ENCODE measurements at places on chromosomes 11 and 22.

- DNase-seq = peak; percentile 54
Measured at GRCh38 chr11:9150501-9150900, 59.1 kb upstream of the SCUBE2 start.

GRCh38 chr22:41862530-41863266 lies 29.8 kb downstream of the SREBF2 start:
- peak; percentile 20 for DNase-seq

GRCh38 chr22:37308385-37309200 lies 26.3 kb downstream of the CYTH4 start:
- DNase-seq = no peak

DNA sequence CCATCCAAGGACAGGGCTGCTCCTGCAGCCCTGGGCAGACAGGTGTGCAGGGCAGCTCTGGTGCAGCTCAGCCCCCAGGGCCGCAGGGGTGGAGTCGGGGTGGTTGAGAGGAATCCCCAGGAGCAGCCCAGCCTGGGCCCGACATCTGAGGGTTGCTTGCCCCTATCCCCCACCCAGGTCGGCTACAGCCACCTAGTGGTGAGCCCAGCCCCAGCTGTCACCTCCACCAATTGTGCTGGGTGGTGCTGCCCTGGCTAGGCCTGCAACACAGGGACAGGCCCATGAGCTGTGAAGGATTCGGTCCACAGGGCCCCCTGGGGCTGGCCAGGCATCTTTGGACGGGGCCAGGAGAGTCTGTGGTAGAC lies 29.6 kb downstream of the RTN4R start:
- no peak for DNase-seq

DNA sequence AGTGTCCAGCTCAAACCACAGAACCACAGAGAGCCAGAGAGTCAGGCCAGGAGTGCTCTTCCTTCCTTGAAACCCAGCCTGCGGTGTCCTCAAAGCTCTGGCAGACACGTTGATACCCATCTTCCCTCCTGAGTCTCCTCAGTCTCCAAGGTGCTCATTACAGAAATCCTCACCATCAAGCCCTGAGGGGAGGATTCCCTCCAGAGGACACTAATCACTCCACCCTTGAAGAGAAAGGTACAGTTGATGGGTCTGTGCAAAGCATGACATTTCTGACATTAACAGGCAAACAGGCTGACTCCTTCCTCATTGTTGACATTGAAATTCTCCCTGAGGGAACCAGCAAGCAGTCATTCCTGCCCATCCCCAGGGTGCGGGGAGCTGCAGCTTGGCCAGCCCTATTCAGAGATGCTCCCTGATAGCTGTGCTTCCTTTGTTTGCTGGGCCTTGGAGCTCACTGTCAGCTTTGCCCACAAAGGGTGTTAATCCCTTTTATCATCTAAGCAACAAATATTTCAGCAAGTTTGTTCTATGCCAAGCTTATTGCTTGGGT lies 101.7 kb upstream of the CSNK2A3 start:
- no peak for DNase-seq

GRCh38 chr22:38716826-38717225 lies 11.1 kb downstream of the GTPBP1 start:
- no peak for DNase-seq

DNA sequence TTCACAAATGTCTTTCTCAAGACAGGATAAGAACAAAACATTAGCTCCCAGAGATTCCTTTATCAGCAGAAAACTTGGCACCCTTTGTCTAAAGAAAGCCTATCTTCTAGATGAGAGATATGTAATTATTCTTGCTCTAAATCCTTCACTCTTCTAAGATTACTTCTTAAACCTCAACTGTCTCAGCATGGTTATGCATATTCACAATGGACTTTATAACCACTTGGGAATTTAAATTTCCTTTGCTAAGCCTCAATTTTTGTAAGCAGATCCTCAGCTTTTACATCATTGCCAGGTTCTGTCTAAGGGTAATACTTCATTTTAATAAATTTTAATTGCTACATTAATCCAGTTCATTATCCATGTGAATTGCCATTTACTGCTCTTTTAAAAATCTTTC lies 433.6 kb upstream of the DDI1 start:
- DNase-seq = no peak

DNA sequence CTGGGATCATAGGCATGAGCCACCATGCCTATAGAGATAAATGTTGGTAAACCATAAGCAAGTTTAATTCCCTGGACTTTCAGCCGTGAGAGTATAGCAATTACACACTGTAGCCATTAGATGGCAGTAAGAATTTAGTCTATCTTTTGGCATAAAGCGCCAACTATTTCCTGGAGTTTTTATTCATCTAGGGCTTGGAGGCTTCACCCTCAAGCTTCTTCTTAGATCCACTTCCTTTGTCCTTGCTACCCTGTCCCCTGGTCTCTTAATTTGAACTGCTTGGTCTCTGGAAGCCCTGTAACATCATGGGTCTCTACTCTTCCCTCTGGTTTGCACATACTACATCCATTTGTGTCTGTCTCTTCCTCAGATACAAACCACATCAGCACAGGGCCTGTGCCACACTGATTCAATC lies 38.2 kb downstream of the OR10A6 start:
- DNase-seq = peak; percentile 75

GRCh38 chr11:82003671-82004515 lies 729.8 kb downstream of the FAM181B start:
- DNase-seq = peak; percentile 14

- DNase-seq = no peak
Measured at GRCh38 chr11:721741-722345, 15.8 kb downstream of the EPS8L2 start.

DNA sequence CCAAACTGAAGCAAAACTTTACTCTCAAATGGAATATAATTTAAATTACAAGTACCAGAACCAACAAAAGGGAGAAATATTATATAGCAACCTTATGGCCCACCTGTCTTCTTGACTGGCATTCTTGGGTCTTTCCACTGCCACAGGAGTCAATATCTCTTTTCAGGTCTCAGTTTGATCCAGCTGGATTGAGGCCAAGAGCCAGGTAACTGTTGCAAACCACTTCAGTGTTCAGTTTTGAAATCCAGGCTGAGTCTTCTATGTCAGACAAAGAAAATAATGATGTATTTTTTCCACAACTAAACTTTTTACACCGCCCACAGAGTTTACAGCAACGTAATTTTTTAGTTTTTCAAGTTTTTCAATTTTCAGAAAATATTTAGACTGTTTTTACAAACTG lies 648 bp downstream of the DLG2 start:
- no peak for DNase-seq

GRCh38 chr11:66011239-66011784 lies 496 bp upstream of the CST6 start:
- DNase-seq = no peak

DNA sequence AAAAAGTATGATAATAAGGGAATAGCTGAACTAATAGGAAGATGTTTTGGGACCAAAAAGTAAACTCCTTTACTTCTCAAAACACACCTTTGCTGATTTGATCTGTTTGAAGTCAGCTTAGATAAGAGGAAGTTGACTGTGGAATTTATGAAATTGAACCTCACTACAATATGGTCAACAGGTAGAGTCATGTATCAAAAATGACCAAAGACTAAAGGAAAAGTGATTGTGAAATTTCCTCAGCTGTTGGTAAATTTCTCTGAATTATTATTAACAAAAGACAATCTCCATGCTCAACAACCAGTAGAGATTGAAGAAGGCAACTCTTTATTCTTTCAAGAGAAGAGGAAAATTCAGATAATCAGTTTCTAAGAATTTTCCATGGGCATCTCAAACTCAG lies 826.5 kb downstream of the KCNA4 start:
- DNase-seq = no peak

- DNase-seq = no peak
Measured at GRCh38 chr11:44403176-44403575, 93.2 kb upstream of the ALX4 start.

GRCh38 chr11:13364388-13364787 lies 86.8 kb downstream of the BMAL1 start:
- DNase-seq = no peak

DNA sequence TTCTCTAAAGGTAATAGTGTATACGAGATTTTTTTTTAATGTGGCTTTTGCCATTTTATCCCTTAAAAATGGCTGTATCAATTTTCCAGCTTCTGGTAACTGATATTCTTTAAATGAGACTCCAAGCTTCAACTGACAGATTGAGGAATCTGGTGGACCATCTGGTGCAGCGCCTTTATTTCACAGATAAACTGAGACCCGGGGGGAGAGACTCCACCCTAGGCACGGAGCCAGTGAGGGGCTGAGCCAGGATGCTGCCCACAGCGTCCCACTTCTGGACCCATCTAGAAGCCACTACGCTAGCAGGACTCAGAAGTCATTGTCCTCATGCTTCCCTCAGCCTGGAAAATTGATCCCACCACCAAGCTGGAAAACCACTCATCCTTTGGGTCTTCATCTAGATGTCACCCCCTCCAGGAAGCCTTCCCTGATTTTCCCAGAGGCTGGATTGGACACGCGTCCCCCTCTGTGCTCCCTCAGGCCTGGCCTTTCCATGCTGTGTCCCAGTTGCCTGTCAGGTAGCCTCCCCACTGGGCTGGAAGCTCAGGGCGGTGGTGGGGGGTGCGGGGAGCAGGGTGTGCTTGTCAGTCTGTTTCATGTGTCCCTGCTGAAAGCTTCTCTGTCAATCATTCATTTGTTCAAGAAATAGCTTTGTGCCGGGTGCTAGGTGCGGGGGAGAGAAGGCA lies 12.3 kb upstream of the CD5 start:
- DNase-seq = no peak

- DNase-seq = no peak
Measured at GRCh38 chr11:77174559-77174958, 46.5 kb downstream of the MYO7A start.

DNA sequence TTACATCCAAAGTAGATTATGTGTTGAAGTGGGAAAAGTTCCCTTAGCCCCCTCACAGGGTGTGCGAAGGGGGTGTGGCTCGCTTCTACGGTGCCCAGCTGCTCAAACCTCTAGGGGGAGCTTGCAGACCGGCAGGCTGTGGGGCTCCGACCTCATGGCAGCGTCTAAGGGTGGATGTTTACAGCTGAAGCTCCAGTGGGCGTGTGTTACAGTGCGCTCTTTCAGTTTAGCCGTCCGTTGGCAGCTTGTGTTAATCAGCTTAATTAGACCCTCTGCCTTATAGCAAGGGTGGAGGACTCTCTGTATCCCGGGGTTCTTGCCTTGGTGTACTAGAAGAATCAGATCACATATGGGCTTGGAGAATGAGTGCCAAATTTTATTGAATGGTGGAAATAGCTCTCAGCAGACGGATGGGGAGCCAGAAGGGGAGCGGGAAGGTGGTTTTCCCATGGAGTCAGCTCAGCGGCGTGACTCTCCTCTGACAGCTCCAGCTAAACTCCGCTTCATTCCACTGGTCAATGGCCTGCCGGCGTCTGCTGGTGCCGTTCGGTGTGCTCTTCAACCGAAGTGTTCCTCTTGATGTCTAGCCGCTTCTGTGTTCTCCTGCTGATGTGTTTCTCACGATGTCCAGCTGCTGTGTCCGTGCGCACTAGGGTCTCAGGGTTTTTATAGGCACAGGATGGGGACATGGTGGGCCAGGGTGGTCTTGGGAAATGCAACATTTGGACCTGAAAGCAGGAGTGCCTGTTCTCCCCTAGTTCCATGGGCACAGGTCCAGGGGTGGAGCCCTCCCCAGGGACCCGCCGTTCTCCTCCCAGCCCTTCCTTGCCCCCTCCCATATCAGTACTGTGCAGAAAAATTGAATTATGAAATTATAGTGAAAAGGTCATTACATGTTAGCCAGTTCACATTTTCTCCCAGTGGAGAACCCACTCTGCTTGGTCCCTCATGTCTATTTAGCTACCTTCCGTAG lies 28.6 kb upstream of the OR10G7 start:
- peak; percentile 18 for DNase-seq

- no peak for DNase-seq
Measured at GRCh38 chr11:8831861-8832260, 79.1 kb upstream of the AKIP1 start.

- no peak for DNase-seq
Measured at GRCh38 chr22:38965614-38966379, 8.4 kb downstream of the APOBEC3A start.

DNA sequence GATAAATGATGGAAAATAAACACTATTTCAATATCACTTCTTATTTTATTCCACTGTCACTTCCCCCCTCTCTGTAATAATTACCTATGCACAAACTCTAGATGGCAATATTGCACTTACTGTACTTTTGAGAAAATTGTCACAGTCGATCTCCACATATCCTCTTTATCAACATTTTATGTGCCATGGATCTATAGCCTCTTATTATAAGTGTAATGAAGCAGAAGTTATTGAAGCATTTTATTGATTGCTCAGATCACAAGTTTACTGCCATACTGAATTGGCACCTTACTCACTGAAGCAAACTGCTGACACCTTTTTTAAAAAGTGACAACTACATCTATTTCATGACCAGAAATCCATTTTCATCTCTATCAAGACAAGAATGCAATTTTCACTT lies 133.4 kb downstream of the DCDC1 start:
- DNase-seq = peak; percentile 4

DNA sequence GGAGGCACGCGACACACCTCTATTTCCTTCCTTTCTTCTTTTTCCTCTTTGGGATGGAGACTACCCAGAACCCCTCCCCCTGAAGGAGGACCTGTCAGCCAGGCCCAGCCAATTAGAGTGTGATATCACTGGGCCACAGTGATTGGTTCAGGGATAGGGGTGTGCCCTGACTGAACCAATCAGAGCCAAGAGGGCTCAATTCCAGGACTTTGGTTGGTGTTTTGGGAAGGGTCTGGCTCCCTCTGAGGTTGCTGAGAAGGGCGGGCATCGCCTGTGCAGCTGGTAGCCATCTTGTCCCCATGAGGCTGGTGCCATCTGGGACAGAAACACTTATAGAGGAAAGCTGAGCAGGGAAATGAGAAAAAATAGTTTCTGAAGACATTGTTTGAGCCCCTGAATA lies 71.4 kb downstream of the CHST1 start:
- no peak for DNase-seq

GRCh38 chr11:70065318-70066135 lies 12.6 kb upstream of the ANO1 start:
- no peak for DNase-seq

DNA sequence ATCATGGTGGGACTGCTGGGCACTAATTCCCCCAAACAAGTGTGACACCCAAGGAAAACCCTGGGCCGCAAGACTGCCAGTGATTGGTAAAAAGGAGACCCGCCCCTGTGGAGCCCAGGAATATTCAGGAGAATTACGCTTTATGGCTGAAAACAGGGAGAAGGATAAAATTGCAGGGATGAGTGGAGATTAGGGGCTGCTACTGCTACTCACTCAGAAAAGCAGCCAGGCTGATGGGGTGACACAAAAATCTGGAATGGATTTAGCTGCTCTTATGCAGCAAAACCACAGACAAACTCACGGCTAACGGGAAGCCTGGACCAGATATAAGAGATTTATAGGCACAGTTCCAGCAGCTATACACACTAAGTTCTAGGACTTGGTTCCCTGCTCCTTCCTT lies 4.4 kb upstream of the FBXO3 start:
- peak; percentile 70 for DNase-seq

Data from AG08395 (cell line).